SJSA1 (cell line): ENCODE measurements at places on chromosomes 1 and 21. TPM values are rescaled to one million over a fixed set of nuclear protein-coding genes. Genes with fewer than 3 reads are reported as not detected.

- no peaks in the 10 kb centered on the region for H3K36me3 ChIP-seq
- peaks cover 18% of the 10 kb centered on the region for H3K4me1 ChIP-seq
- no peaks in the 10 kb centered on the region for H3K27me3 ChIP-seq
- H3K4me3 ChIP-seq, result no peak overlapping the region
Observed at GRCh38 chr1:53896635-53897229, 2.7 kb downstream of the DIO1 start.

- no peaks in the 10 kb centered on the region for H3K36me3 ChIP-seq
- H3K27me3 ChIP-seq, result no peaks in the 10 kb centered on the region
Observed at GRCh38 chr1:116754198-116754977, at the start of gene CD2. Gene CD2 (plus strand): TSS chr1:116754430. CDS start chr1:116754493, 63 bp downstream.

The NPPA gene
- total RNA-seq, result not detected in 2 replicates

DNA sequence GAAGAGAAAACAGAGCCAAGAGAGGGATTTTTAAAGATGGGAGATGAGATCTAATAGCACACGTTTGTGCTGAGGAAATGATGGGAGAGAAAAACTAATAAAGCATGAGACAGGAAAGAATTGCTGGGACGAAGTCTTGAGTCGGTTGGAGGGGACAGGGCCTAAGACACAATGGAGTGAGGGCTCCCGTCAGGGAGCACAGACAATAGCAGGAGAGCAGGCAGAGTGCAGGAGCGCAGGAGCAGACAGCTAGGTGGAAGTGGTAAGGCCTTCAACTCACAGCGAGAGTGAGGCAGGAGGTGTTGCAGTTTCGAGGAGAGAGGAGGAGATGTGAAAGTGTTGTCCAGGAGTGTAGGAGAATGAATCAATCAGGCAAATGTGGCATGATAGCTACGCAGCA is 59.9 kb upstream of the SOX13 start:
- no peak overlapping the region for H3K4me3 ChIP-seq
- H3K27ac ChIP-seq, result no peak overlapping the region
- H3K27me3 ChIP-seq, result no peaks in the 10 kb centered on the region
- no peaks in the 10 kb centered on the region for H3K36me3 ChIP-seq
- H3K4me1 ChIP-seq, result no peaks in the 10 kb centered on the region

DNA sequence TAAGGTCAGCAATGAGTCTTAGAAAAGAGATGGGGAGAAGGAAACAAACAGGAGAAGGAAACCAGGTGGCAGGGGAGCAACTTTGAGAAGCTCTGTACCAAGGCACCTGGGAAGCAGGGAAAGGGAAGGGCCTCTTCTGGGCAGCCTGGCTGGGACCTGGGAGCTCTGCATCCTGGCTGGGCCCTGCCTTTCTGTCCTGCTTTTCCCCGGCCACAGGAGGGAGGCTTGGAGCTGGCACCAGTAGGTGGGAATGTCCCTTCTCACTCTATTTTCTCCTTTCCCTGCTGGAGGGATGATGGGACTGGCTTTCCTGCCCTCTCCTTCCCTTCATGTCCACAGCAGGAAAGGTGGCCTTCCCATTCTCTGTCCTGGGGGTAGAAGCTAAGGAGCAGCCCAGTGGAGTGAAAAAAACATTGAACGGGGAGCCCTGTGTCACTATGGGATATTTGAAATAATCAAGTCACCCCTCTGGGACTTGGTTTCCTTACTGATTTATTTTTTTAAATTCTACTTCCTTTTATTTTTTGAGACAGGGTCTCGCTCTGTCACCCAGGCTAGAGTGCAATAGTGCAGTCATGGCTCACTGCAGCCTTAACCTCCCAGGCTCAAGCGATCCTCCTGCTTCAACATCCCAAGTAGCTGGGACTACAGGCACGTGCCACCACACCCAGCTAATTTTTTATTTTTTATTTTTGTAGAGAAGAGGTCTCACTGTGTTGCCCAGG is 5.1 kb upstream of the NES start:
- no peak overlapping the region for H3K27ac ChIP-seq
- no peak overlapping the region for H3K4me3 ChIP-seq
- peaks cover 10% of the 10 kb centered on the region for H3K4me1 ChIP-seq
- peaks cover 2% of the 10 kb centered on the region for H3K27me3 ChIP-seq

The RCSD1 gene
- total RNA-seq, result 1.3 and 2.3 TPM in 2 replicates
